Activated naive CD4-positive, alpha-beta T cell (primary cell): ENCODE measurements at places on chromosomes 7 and 10.

DNA sequence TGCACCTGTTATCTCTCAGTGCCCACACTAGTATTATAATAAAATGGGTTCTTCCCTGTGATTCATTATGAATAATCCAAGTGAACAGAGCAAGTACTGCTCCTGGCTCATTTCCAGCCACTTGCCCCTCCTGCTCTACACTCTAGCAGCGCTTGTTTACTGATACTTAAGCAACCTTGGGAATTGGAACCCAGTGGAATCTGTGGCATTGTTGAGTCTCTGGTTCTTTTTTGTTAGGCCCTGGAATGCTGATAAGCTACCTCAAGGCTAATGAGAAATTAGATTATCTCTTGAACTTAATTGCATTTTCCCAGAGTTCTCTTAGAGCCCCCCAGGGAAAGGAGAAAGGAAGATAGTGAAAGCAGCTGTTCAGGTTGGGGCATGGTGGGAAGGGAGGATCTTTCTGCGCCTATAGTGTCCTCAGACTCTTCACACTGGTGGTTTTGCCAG lies 34.0 kb downstream of the PRKAR2B start:
- no peak for DNase-seq

- DNase-seq = no peak
Observed at GRCh38 chr10:89391907-89392756, at the start of gene IFIT1. Gene IFIT1, plus strand, starts transcription at chr10:89392623. Its CDS starts 90 bp downstream, at chr10:89392713.

DNA sequence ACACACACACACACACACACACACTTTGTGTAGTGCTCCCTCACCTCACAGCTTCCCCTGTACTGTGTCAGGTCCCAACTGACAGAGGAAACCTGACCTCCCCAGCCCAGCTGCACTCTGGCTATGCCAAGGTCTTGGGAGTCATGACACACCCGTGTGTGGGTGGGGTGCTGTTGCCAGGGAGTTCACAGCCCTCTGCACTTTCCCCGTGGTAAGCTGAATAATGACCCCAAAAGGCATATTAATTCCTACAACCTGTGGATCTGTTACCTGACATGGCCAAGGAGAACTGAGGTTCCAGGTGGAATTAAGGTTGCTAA lies 8.9 kb upstream of the NANOS1 start:
- no peak for DNase-seq

DNA sequence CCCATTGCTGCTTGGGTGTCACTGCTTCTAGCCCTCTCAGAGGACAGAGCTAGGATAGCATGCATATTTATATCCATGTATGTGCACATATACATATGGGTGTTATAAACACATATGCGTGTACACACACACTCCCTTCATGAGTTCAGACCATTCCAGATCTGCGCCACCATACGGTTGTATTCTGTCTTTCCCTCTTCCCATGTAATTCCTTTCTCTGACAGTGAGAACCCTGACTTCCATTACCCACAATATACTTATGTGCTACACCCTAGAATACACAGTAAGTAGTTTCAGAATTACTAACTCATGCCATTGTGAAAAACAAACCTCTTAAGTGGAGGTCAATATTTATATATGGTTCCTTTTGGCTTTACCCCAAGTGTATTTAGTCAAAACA lies 116.6 kb upstream of the SAMD8 start:
- no peak for DNase-seq

DNA sequence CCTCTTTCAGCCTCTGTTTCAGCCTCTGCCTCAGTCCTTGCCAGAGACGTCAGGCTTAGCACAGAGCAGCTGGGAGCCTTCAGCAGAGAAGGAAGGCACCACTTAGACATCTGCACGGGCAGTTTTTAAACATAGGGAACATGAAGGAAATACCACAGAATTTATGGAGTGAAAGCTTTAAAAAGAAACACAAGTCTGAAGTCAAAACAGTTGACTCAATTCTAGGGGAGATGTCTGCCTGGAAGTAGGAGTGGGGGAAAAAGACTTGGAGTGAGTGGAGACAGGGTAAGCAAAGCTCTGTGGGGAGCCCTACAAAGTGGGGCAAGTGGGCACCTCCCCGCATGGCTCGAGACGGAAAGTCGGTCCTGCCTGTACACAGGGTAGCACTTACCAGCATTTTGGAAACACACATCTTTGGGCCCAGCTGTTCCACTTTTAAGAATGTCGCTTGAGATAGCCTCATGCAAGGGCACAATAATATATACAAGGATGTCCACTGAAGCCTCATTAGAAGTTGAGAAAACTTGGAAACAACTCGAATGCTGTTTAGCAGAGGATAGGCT lies 5.0 kb upstream of the TBXAS1 start:
- no peak for DNase-seq
